ENCODE measurements at places on chromosomes 3 and 15.

- DNase-seq: no peak
Measured at GRCh38 chr15:70923311-70924080, 30.9 kb downstream of the LRRC49 start.

DNA sequence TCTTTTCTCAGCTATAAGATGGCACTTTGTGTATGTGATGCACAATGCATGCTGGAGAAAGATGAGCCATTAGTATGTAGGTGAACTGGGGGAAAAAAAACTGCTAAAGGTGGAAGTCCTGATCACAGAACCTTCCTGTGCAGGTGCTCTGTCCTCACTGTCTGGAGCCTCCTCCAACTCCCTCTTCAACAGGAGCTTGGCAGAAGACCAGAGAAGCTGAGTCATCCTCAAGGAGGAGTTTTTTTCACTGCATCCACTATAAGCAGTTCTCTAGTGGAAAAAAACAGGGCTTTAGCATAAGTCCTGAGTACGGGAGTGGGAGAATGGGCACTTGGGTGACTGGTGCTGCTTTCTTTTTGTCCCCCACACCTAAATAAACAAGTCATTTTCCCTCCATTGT lies 168.4 kb upstream of the CADPS start:
- no peak for DNase-seq

GRCh38 chr3:101081999-101082398 lies 88.8 kb upstream of the ABI3BP start:
- DNase-seq: no peak

- DNase-seq: no peak
Measured at GRCh38 chr3:171908731-171909130, 65.6 kb downstream of the TMEM212 start.

DNA sequence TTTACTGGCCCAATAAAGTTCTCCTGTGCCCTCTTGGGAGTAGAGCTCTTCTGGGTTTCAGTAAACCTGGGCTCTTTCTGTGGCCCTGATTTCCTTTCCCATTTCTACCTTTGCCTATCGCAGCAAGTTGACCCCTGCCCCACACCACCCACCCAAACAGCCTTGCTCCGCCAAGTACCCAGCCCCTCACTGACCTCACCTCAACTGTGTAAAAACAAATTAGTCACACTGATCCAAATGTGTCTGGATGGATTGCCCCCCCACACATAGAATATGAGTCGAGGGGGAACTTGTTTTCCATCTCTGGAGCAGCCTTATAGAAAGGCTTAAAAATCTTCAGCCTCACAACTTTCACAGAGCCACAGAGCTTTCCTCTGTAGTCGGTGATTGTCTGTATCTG lies 28.6 kb upstream of the VEPH1 start:
- DNase-seq: no peak

DNA sequence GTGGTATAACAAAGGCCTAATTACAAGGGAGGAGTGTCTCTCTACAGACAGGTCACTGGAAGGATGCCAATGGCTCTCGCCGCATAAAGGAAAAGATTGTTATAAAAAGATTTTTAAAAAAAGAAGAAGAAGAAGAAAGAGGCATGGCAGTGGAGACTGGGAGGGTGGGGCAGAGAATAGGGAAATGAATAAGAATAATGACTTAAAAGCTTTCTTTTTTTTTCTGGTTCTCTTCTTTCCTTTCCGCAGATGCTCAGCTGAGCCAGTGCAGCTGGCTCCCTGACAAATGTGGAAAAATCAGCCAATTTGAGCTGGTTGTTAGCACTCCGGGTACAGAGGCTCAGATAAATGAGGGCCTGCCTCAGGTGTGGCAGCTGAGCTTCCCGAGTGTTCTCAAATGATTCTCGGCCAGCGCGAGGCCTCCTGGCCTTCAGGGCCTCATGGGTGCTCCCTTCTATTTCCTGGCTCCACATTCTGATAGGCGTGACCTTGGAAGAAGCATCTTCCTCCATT lies 234.1 kb downstream of the RORA start:
- DNase-seq: no peak

DNA sequence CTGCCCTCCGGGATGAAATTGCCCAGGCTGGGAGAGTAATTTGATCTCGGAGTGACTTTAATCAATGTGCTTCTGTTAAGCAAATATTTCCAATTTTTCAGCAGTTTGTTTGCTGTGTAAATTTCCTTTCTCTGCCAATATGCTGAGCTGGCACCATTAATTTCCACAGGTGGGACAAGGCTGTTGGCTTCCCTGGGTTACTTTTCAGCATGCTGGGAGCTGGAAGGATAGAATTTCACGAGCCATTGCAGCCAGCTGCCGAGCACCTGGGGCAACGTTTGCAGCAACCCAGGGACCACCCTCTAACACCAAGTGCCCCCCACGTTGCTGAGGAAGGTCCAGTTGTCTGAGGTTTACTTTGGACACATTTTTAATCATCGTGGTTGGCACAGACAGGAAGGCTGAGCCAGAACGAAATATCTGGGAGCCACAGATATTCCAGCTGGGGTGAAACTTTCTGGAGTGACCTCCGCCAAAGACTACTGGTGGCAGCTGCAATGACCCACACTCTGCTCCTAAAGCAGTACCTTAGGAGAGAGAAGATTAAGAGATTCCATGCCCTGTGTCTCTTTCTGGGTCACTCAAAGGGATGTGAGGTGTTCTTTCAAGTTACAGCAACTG lies 293.3 kb upstream of the RGMA start:
- no peak for DNase-seq

DNA sequence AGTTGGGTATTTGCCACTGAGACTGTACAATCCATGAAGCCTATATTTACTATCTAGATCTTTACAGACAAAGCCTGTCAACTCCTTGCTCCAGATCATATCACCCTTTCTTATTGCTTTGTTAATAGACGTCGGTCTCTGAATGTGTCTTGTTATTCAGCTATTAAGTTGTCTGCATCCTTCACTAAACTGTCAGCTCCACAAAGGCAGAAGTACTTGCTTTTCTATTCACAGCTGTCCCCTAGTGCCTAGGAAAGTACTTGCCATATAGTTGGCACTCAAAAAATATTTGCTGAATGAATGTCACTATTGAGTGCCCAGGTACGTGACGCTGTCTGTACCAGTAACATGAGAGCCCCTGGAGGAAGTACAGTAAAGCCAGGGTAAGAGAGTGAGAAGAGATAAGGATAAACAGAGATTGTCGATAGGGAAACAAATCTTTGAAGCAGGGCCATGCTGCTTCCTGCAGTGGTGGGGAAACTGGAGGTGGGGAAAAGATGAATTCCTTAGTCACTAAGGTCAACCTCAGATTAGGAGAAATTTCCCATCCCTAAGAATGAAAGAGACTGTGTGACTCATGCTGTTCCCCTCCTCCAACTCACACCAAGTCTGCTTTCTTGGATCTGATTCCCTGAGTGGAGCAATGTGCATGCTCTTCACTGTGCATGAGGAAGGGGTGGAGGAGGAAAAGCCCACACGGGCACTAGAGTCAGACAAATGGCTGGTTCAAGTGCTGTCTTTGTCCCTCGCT lies 36.3 kb downstream of the PRICKLE2 start:
- DNase-seq: no peak

GRCh38 chr3:37250435-37250834 lies 76.1 kb upstream of the LRRFIP2 start:
- no peak for DNase-seq

DNA sequence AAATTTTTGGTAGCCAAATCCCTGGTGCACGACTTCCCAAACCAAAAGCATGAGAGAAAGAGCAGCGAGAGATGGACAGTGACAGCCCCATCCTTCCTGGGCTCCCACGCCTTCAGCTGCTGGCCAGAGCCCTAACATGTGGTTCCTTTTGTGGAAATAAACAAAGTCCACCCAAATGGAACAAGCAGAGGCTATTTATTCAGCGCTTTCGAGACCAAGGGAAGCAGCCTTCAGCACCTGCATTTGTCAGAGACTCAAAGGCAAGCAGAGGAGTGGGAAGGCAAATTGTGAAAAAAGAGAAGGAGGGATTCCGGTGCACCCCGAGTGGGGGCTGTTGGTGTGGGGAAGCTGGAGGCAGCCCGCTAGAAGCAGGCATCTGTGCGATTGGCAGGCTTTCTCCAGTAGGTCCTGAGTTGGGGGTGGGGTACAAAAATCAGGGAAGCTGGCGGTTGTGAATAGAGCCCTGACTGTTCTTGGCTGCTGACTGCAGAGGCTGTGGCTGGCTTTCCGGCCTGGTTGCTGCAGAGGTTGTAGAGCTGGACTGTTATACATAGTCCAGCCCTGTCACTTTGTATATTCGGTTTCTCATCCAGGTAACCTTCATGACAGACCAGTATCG lies 427.2 kb downstream of the OCA2 start:
- DNase-seq: no peak

GRCh38 chr3:87101861-87102625 lies 111.1 kb upstream of the VGLL3 start:
- no peak for DNase-seq

- no peak for DNase-seq
Measured at GRCh38 chr15:29942143-29942542, 119.9 kb upstream of the TJP1 start.

DNA sequence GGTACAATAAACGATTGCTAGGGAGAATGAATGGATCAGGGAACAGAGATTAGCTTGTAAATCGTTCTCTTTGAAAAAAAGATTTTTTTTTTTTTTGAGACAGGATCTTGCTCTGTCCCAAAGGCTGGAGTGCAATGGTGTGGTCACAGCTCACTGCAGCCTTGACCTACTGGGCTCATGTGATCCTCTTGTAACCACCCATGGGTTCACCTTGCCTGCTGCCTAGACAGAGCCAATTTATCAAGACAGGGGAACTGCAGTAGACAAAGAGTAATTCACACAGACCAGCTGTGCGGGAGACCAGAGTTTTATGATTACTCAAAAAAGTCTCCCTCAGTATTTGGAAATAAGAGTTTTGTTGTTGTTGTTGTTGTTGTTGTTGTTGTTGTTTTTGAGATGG lies 39.6 kb downstream of the METTL6 start:
- DNase-seq: no peak

GRCh38 chr3:37910671-37911400 lies 49.2 kb downstream of the CTDSPL start:
- no peak for DNase-seq

DNA sequence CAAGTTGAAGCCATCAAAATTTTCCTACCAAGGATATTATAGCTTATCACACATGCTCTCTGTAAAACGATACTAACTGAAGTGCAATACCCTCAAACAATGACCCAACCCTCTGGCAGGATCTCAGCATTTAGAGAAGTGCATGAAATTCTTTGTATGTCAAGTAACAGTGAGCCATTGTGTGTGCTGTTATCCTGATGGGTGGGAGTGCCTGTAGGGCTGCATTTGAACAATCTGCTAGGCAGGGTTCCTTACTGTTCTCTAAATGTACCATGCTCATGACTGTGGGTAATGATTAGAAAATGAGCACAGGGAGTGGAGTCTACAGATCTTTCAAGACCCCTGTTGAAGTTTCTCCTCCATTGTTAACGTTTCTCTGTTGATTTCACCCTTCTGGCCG lies 398.1 kb downstream of the NSUN3 start:
- no peak for DNase-seq

DNA sequence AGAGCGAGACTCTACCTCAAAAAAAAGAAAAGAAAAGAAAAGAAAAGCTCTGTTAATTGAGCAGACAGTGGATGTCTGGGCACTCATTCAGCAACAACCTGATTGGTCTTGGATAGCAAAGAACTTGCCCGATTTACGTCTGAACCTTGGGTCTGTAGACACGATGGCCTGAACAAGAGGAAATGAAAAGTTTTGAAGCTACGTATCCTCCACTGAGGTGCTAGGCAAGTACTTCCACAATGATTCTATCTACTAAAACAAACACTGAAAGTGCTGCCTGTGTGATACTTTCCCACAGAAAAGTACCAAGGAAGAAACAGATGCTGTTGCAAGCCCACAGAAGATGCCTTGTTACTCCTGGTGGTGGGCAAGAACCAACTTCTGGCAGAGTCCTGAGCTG lies 21.8 kb upstream of the MUSTN1 start:
- DNase-seq: no peak

- DNase-seq: no peak
Measured at GRCh38 chr15:68830141-68830785, 9.6 kb upstream of the ANP32A start.

GRCh38 chr3:134371542-134372324 lies 2.5 kb downstream of the AMOTL2 start:
- DNase-seq: no peak

DNA sequence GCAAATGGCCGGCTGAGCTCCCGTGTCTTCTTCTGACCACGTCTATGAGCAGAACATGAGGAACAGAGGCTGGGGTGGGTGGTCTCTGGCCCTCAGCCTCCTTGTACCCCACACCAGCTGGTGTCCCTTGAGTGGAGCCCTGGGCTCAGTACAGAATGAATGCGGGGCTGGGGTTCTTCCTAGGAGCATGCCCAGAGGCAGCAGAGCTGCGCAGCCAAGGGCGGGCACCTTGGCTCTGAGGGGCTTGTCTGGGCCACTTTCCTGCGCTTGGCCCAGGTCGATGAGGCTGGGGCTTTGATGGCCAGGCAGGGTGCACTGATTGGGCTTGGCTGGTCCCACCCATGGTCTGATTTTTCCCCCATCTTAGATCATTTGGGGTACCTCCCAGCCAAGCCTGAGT lies 6.4 kb downstream of the SCN5A start:
- no peak for DNase-seq

DNA sequence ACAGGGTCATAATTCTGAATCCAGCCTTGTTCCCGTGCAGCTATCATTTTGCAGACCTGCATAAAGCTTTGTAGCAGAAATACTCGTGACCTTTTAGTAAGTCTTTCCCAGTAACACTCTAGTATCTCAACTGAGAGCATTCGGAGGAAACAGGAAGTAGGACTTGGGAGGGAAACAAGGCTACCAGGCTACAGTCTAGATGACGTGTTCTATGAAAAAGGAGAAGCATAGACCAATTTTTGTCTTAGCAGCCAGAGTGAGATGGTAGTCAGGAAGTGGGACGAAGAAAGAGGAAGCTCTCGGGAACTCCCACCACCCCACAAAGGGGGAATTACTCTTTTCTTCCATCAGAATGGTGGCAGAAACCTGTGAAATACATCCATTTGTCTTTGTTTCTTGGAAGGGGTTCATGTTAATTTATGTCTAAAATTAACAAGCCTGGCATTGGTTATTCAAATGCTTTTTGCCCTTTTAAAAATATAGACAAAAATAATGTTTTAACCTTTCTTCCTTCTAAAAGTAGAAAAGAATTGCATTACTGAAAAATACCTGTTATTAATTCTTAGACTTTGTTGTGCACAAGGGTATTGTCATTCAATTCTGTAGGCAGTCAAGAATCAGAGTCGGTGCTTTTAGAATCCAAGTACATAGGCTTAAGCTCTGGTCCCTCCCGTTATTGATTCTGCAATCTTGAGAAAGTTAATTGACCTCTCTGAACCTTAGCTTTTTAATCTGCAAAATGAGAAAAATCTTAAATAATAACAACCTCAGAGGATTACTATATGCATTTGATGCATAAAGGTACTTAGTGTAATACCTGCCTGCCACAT lies 1.6 kb upstream of the SUCNR1 start:
- no peak for DNase-seq

DNA sequence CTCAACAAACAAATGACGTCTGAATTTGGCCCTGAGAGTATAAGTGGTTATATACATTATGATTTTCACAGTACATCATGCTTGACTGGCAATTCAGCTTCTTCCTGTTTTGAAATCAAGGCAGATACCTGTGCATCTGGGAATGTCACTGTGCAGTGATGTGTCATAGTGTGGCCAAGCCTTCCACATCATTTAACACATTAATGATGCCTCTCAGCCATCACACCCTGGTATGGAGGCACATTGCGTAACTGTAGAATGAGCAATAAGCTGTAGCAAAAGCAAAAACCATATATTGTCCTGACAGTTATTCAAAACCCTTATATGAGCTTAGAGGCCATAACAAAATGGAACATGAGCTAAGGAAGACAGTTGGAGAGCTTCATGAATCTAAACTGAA lies 246.0 kb downstream of the EPHA3 start:
- no peak for DNase-seq
